Activated gamma-delta T cell (primary cell): ENCODE measurements at places on chromosomes 5 and 9.
A peak's percentile ranks its signal among the peaks of the same experiment; 100 is the strongest.

GRCh38 chr5:79069488-79070349 lies at the start of the genes BHMT2 and DMGDH:
Gene BHMT2, plus strand, starts transcription at chr5:79069767. Its CDS starts 16 bp downstream, at chr5:79069783.
Gene DMGDH, minus strand, starts transcription at chr5:79069674. Its CDS starts 54 bp downstream, at chr5:79069620.
- DNase-seq = no peak

- DNase-seq = no peak
These were observed 114.1 kb downstream of the PIK3R1 start for GRCh38 chr5:68329554-68330255.

GRCh38 chr5:40436535-40437237 lies 243.0 kb upstream of the PTGER4 start:
- no peak for DNase-seq

GRCh38 chr5:51582871-51583394 lies 199.7 kb downstream of the ISL1 start:
- no peak for DNase-seq

- no peak for DNase-seq
These were observed 254.6 kb upstream of the CYLC2 start for GRCh38 chr9:102740578-102740977.

DNA sequence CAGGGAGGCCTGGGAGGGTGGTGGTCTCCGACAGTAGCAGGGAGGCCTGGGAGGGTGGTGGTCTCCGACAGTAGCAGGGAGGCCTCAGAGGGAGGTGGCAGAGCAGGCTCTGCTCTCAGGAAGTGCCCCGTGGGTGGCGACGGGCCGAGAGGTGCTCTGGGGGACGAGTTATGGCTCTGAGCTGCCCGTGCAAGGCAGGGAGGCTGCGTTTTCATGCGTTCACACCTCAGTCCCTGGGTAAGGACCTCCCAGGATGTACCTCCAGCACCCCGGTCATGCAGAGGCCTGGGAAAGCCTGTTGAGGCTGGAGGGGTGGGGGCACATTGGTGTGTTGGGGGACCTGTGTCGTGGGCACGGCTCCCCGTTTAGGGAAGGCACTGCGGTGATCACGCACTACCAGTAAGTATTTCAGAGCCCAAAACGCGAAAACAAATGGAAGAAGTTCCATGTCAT lies 37.4 kb upstream of the CLPTM1L start:
- DNase-seq = no peak

- no peak for DNase-seq
These were observed 339.7 kb downstream of the TMEM232 start for GRCh38 chr5:110386782-110387181.

- DNase-seq = no peak
These were observed 139.4 kb downstream of the GAPVD1 start for GRCh38 chr9:125400725-125401716.

GRCh38 chr5:73668017-73668416 lies 42.0 kb downstream of the ARHGEF28 start:
- no peak for DNase-seq

DNA sequence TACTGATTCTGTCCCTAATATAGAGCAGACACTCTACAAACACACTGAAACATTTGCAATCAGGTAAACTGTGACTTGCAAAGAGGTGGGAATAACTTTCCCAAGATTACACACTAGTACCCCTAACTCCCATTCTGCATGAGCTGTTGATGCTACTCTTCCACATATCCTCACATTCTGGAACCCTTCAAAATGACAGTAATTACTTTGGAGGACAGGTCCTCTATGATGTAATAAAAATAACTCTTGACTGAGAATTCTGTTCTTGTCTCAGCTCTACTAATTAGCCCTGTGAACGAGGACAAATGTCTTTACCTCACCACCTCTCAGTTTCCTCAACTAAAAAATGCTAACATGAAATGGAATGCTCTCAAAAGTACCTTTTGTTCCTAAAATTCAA lies 49.5 kb upstream of the JMY start:
- DNase-seq = no peak

DNA sequence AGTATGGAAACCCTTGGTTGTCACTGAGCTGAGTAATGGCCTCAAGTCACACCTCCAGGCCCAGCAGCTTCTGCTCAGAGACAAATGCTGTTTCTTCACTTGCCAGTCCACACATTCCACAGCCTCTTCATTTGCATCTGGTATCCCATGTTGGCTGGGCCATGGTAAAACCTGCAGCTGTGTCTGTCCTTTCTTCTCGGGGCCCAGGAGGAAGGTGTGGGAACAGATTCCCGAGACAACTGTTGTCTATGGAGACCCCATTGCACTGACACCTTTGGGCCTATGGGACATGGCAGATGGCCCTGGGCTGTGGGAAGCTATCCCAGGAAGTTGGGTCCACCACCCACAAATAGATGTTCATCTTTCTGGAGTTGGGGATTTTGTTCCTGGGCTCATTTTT lies 85.1 kb downstream of the MACROH2A1 start:
- DNase-seq = no peak

- DNase-seq = no peak
These were observed 147.1 kb downstream of the RXRA start for GRCh38 chr9:134473141-134474054.

- DNase-seq = no peak
These were observed 37.7 kb upstream of the RAPGEF6 start for GRCh38 chr5:131672776-131673175.

GRCh38 chr9:36138901-36139300 lies 2.4 kb downstream of the GLIPR2 start:
- no peak for DNase-seq

DNA sequence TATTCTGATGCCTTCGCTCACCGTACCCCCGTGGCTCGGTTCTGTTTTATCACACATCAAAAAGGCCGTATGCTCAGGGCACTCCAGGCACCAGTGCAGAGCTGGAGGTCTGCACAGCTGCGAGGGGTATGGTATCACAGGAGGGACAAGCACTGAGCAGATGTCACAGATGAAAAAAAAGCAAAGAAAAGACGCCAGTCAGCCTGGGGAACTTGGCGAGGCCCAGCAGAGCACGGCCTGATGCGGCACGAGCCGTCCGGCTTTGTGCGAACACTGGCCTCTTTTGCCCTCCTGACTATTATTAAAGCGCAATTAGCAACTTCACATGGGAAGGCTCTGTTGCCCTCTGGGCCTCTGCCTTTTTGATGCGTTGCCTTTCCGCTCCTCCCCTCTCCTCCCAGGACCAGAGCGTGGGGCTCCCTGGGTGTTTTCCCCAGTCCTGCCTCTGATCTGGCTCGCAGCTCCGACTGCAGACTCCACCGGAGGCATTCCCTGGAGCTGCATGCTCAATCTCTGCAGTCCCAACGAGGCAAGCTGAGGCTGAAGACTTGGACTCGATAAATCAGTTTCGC lies 44.4 kb downstream of the AK8 start:
- DNase-seq = no peak

GRCh38 chr5:176153741-176154140 lies 84.5 kb upstream of the SIMC1 start:
- no peak for DNase-seq

DNA sequence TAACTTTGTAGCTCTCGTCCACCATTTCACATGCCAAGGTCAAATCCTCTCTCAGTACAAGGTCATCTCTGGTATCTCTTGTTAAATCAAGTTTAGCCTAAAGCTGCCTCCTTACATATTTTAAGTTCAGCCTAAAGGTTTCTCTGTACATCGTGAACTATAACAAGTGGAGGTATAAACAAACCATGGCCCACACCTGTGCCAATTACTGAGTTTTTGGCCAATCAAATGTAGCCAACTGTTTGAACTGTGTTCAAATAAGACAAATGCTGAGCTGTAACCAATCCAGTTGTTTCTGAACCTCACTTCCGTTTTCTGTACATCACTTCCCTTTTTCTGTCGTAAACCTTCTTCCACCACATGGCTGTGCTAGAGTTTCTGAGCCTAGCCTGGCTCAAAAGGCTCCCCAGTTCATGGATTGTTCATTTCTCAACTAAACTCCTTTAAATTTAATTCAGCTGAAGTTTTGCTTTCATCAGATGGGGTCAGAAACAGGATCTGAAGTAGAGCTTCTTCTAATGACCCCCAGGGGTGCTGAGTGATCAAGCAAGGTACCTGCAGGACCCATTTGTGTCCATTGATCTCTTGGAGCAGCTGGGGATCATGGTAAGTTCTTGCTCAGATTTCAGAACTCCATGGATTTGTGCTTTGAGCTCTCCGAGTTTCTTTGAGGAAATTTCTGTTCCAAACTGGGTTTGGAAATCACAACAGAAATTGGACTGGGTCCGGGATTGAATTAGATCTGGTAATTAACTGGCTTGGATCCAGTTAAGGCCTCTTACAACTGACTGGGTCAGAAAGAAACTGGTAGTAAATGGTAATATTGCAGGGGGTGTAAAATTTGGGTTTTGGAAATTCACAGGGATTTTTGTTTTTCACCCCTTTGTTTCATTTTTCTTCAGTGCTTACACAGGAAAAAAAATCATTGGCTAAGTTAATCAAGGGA lies 11.0 kb upstream of the NANS start:
- no peak for DNase-seq

GRCh38 chr5:10283927-10284635 lies 23.6 kb downstream of the CMBL start:
- DNase-seq = peak; percentile 31

- no peak for DNase-seq
These were observed 355.1 kb upstream of the TUSC1 start for GRCh38 chr9:26033336-26033735.

GRCh38 chr9:2270565-2270964 lies 255.4 kb downstream of the SMARCA2 start:
- no peak for DNase-seq

- DNase-seq = no peak
These were observed 116.3 kb downstream of the MED27 start for GRCh38 chr9:131963072-131964030.

GRCh38 chr9:128735373-128735772 lies 11.4 kb upstream of the ZDHHC12 start:
- DNase-seq = no peak
